Fibroblast of skin of right quadriceps (primary cell): ENCODE measurements at places on chromosomes 12 and 14.

DNA sequence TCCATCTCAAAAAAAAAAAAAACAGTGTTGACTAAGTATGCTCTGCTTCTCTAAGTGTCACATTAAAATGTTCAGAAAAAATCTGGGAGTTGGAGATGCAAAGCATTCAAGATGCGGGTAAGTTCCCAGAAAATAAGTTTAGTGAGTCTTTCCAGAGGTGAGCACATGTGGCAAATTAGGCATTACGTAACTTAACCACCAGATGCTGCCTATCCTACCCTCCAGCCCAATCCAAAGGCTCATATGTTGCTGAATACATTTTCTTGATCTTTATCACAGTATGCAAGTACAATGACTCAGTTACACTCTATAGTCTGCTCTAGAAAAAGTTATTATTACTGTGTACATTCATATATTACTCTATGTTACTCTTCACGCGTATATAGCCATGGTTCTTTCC, 3.6 kb downstream of the SLC2A14 start:
- DNase-seq, result peak; percentile 93

DNA sequence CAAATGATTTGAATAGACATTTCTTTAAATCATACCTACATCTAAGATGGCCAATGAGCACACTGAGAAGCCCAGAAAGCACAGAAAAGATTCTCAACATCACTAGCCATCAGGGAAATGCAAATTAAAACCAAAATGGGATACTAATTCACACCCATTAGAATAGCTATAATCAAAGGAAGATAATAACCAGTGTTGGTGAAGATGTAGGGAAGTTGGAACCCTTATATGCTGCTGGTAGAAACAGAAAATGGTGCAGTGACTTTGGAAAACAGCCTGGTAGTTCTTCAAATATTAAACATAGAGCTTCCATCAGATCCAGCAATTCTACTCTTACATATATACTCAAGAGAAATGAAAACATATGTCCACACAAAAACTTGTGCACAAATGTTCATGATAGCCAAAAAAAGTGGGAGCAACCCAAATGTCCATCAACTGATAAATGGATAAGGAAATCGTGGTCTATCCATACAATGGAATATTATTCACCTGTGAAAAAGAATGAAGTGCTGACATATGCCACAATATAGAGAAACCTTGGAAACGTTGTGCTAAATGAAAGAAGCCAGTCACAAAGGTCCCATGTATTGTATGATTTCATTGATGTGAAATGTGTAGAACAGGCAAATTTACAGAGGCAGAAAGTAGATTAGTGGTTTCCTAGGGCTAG, 24.4 kb downstream of the SYNE3 start:
- DNase-seq, result no peak

DNA sequence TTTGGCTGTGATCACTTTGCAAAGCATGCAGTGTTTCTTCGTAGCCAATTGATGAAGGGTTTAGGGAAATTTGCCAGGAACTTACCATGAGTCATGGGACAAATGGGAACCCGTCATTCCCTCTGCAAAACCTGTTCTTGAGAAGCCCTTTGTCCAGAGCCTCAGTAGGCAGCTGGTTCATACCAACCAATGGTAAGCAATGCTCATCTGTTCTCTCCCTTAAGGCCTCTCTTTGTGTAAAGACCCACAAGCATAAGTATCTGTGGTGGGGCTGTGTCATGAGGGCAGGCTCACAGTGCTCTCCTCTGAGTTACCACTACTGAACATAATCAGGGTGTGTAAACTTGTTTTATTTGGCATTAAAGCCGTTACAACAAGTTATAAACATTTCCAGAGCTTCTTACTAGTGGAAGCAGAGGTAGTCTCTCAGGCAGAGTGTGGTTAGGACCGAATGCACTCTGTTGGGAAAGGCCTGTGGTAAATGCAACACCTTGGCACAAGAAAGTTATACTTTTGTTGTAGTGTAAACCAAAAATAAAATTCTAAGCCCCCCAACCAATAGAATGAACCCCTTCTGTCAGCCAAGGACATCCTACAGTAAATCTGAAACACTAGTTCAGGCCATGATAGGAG, 119.8 kb downstream of the SINHCAF start:
- peak; percentile 82 for DNase-seq

DNA sequence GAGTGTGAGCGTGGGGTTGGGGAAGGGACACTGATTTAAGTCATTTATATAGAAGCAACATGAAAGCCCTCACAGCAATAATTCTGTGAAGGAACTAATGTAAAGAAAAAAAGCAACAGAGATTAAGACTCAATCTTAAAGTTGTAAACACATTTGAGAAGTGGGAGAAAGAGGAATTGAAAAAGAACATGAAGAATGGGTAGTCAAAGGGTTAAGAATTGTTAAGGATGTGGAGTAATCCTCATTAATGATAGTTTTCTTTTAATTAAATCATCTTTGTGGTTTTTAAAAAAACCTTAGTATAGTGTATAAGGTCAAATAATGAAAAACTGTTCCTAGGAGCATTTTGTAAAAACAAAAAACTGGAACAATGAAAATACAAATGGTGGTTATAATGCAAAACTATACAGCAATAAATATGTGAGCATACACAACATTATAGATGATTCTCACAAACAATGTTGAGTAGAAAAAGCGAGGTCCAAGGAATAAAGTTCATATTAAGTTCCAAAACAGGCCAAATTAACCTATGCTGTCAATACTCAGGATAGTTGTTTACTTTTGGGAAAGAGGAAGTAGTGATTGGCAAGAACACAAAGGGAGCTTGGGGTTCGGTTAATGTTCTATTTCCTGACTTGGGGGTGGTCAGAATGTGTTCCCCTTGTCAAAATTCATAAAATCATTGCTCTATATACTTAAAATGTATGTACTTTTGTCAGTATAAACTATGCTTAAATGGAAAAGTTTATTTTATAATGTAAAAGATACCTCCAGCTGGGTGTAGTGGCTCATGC, 120.4 kb upstream of the ATF7IP start:
- DNase-seq, result no peak

- no peak for DNase-seq
These were observed 469.1 kb upstream of the DCN start for GRCh38 chr12:91651728-91652127.

GRCh38 chr12:14473707-14474287, 93.9 kb downstream of the PLBD1 start:
- DNase-seq, result peak; percentile 20

GRCh38 chr12:85642288-85642687, 193.9 kb downstream of the RASSF9 start:
- DNase-seq, result no peak

GRCh38 chr12:56658921-56659320, 13.1 kb upstream of the ATP5F1B start:
- DNase-seq, result no peak

DNA sequence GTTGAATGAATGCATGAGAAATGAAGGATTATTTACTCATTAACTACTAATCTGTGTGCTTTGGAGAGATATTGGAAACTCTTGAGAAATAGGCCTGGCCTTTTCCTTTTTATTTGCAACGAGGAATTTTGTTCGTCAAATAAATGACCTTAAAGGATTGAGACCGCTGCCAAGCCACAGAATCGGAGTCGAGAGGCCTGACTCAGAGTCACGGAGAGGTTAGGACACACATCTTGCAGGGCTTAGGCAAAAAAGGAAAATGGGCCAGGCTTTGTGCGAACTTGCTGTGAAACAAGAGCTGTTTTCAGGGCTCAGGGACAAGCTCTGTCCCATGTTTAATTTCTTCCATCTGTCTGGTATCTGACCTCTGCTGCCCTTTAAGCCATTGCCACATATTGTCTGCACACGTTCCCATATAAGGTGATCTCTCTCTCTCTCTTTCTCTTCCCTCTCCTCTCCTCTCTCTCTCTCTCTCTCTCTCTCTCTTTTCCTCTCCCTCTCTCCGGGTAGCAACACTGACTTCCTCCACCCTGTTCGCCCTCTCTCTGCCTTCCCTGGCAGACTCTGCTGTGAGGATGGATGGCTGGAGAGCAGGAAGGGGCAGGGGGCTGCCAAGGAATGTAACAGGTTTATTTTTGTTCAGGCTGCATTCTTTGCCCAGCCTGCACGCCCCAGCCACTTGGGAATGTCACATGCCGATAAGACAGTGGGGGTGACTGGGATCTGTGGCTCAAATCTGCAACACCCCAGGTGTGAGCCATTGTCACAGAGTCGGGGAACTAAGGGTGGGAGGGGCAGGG, 14.9 kb upstream of the IFT81 start:
- DNase-seq, result peak; percentile 99
